ENCODE measurements at places on chromosomes 4 and X.

DNA sequence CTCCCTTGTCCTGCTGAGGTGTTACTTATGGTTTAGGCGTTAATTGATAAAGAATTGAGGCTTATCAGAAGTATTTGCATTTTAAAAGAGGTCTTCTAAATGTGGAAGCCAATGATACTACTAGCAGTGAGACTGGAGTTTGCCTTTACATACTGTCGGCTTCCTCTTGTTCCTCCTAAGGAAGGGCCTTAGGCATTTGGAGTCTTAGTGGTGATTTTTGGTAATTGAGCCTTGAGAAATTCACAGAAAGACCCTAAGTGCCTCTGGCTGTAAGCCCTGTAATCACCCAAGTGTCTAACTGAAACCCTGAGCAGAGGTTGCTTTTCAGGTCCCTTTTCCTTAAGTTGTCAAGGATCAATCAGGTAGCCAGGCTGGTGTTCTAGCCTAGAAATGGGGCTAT is 14.8 kb downstream of the IL13RA1 start:
- no peak for DNase-seq

DNA sequence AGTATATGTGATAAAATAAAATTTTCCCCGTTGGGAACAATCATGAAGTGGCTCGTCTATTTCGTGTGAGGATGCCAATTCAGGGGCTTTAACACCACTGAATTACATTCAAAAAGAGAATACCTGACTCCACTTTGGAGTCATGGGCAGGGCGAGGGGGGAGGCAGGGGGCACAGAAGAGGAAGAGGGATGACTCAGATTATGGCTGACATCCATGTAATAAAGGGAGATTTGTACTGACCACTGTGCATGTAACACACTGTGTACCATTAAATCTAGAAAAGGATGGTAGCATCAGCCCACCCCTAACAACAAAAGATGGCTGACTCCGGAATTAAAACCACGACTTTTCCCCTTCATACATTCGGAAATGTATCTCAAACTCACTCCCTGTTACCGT is 1.3 kb downstream of the SLC9A7 start:
- no peak for DNase-seq

GRCh38 chr4:147975933-147976928 is 244.3 kb downstream of the ARHGAP10 start:
- DNase-seq, result no peak

DNA sequence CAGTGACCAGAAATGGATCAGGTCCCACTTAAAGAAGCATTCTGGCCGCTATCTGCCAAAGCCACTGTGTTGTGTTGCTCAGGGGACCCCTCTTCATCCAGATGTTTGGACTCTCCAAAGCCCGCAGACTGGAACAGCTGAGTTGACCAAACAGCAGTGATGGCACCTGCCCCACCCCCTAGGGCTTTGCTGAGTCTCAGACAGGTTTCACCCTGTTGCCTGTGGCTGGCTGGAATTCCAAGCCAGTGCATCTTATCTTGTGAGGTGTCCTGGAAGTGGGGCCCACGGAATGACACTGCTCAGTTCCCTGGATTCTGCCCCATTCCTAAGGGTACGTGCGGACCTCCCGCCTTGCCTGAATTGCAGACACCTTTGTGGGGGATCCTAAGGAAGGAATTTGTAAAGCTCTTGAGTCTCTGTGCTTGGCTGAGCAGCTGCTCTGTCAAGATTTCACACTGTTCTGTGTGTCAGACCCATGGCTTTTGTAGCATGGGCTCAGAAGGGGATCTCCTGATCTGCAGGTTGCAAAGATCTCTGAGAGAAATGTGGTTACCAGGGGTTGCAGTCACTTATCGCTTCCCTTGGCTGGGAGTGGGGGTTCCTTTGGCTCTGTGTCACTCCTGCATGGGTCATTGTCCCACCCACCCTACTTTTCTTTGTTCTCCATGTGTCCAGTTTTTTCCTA is 1707.9 kb upstream of the PCDH10 start:
- DNase-seq, result no peak

GRCh38 chr4:47209833-47210232 is 178.5 kb downstream of the GABRB1 start:
- no peak for DNase-seq

- no peak for DNase-seq
Observed at GRCh38 chr4:133891011-133891410, 310.6 kb downstream of the PABPC4L start.

GRCh38 chrX:71253253-71254091 is 468 bp downstream of the ZMYM3 start:
- DNase-seq, result no peak

DNA sequence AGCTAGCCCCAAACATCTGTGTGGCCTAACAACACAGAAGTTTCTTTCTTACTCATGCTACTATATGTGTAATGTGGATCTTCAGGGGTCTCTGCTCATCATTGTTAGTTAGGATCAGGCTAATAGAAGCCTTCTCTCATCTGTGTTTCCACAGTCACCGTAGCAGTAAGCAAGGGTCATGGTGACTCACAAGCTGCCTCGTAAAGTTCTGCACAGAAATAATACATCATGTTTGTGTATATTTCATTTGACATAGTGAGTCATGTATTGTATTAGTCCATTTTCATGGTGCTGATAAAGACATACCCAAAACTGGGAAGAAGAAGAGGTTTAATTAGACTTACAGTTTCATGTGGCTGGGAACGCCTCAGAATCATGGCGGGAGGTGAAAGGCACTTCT is 38.7 kb downstream of the SLC4A4 start:
- no peak for DNase-seq

DNA sequence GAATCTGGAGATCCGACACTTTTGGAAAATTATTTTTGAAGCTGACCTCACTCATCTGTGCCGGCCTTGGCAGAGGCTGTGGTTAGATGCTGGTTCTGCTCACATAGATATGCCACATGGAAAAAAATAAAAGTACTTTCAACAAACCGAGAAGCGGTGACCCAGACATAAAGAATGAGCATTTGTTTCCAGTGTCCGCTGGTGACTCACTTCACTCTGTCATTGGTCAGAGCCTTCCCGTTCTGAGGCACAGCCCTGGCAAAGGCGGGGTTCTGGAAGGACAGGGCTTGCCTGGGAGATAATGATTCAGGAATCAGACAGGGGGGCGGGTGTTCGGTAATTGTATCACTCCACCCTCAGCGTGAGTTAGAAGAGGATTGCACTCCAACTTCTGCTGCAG is 172.4 kb upstream of the MXRA5 start:
- DNase-seq, result no peak

DNA sequence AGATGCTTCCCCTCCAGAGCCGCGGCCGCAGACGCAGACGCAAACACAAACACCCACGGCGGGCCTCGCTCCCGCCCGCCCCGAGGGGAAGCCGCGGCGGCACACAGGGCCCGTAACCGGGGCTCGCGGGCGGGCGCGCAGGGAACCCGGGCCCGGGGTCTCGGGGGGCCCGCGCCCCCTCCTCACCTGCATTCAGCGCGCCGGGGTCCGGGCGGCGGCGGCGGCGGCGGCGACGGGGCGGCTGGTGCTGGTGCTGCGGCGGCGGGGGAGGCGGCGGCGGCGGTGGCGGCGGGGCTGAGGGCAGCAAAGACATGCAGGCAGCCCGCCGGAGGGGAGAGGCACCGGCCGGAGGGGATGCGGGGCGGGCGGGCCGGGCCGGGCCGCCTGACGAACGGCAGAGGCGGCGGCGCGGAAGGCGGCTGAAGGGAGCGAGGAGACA is 255 bp upstream of the CNOT6L start:
- DNase-seq, result no peak

- DNase-seq, result no peak
Observed at GRCh38 chr4:138677748-138678147, 337.8 kb upstream of the NOCT start.

DNA sequence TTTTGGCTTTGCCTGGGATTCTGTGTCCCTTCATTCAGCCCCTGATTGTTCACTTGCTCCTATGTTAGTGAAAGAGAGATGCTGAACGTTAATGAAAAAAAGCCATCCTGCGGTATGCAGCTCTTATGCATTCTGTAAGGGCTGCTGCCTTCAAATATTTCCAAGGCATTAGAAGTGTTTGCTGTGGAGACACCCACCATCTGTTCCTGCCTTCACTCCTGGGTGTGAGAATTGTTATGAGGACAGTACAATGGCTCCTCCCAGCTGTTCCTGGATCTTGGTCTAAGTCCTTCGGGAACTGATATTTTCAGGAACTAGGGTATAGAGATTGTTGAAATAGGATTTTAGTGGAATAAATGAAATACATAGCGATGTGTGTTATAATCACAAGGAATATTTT is 427.1 kb upstream of the FAM47C start:
- DNase-seq, result no peak

DNA sequence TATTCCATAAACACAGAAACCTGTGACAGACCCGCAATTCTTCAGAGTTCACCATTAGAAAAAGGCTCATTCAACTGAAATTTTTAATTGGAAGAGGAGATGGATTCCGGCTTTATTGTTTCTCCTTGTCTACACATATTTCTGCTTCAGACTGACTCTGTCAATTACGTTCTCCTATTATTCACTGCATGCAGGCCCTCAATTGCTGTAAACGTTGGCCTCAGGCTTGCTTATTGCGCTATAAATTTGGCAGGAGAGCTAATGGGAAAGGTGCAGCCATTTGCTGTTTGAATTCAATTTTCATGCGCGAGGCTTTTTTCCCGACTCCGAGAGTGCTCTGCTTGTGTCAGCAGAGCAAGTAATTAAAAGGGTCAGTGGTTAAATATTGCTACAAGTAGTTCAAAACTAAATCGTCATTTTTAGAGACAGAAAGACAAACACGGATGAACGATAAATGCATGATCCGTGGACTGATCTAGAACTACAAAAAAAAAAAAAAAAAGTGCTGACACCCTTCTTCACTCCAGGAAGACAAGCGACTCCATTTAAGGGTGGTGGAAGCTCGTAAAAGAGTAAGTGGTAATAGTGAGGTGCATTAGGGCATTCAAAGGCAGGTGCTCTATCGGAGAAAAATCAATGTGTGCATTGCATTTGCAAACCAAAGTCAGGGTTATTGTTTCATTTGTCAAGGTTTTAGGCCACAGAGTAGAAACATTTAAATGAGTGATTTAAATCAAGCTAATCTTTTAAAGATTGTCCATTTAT is 841.6 kb upstream of the FRG1 start:
- no peak for DNase-seq

GRCh38 chrX:13473442-13474163 is 95.8 kb upstream of the EGFL6 start:
- no peak for DNase-seq

DNA sequence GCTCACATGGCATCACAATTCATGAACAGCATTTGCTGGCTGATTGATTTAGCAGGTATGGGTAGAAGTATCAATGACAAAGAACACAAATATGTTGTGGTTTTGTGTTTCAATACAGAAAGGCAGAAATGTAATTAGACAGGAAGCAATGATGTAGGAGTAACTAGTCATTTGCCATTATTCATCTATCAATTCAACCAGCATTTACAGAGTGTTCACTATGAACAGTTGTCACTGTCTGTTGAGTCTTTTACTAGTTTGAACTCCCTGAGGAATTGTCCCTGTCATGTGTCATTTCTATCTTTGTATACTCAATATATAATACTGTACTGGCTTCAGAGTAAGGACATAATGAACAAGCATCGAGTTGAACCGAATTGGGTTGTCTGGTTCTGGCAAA is 51.5 kb upstream of the ARHGAP24 start:
- no peak for DNase-seq

DNA sequence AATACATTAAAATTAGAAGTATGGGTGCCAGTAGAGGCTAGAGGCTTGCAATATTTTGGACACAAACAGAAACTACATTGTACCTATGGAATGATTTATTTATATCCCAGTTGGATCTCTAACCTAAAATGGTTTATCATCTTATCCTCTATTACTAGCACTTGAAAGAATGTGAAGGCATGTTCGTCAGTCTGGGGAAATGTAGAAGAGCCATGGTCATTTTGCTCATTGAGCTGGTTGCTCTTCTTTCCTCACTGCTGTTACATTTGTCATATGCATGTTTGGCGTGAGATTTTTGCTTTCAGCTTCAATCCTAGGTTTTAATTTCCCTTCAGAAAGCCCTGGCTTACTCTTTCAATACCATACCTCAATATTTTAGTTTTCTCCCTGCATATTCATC is 82.4 kb upstream of the MYOZ2 start:
- DNase-seq, result no peak

DNA sequence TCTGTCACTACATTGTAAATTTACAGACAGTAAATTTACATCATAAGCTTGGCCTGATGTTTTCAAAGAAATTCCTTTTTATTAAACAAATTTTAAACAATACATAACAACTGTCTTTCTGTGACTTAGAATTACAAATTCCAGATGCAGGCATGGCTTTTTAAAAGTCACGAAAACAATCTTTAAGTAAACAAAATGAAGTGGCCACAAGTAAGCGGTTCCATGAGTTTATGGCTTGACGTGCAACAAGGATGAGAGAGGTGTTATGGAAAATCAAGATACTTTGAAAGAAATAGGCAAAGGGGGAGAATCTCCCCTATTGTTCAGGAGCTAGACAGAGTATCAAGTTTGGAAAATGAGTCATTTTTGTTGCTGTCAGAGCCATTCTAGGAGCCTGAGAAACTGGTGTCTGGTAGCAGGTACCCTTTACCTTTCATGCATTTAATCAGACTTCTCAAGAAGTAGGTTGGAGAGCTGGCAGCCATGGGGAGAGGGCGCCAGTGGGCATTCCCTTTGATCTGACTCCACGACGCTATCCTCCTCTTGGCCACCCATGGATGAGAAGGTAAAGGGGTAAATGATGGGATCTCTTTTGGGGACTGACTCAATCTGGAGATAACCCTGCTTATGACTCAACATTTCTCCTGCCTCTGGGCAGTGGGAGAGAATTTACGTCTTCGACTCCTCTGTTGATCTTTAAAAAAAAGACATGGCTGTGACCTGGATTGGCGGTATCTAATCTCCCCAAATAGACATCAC is 217.2 kb downstream of the SPRY1 start:
- DNase-seq, result no peak

- DNase-seq, result no peak
Observed at GRCh38 chrX:71475785-71476540, 56.9 kb upstream of the OGT start.

- no peak for DNase-seq
Observed at GRCh38 chr4:830601-831482, 4.9 kb upstream of the CPLX1 start.

All from activated T-helper 9 cell treated with anti-CD3 and anti-CD28 coated beads, Interleukin-2, amount 50 U/mL, for 16 hours (primary cell).